CD4-positive, alpha-beta T cell treated with Interleukin-6 at 100 ng/mL for 8 hours (primary cell): ENCODE measurements at places on chromosomes 3 and 15.

- DNase-seq = no peak
These were observed 300.4 kb downstream of the SV2B start for GRCh38 chr15:91400481-91400880.

GRCh38 chr15:71295603-71296314, 180.5 kb downstream of the THSD4 start:
- no peak for DNase-seq

GRCh38 chr15:59751552-59752413, 62.7 kb upstream of the BNIP2 start:
- peak; percentile 57 for DNase-seq

DNA sequence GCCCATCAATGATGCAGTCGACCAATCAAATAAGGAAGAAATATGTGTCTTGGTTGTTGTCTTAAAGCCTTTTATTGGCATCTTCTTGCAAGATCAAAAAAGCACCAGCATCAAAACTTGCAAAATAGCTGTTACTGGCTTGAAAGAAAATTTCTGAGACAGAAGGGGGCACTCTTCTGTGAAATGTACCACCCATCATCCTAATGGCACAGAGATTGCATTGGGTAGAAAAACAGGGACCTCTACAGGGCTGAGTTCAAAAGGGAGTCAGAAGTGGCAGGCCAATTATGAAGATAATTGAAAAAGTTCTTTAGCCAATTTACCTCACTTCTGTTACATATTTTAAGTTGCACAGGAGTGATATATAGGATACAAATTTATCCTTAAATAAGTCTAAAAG, 122.3 kb upstream of the GPR149 start:
- DNase-seq = no peak

GRCh38 chr3:16059081-16059537, 115.4 kb upstream of the GALNT15 start:
- DNase-seq = no peak

GRCh38 chr3:42660131-42660715, 6.7 kb downstream of the ZBTB47 start:
- no peak for DNase-seq
